ENCODE measurements at places on chromosomes 4 and X.
A peak's percentile ranks its signal among the peaks of the same experiment; 100 is the strongest.

- DNase-seq = no peak
Measured at GRCh38 chr4:1973661-1974060, 35.1 kb downstream of the NELFA start.

- no peak for DNase-seq
Measured at GRCh38 chr4:76257824-76258223, 6.3 kb downstream of the FAM47E start.

DNA sequence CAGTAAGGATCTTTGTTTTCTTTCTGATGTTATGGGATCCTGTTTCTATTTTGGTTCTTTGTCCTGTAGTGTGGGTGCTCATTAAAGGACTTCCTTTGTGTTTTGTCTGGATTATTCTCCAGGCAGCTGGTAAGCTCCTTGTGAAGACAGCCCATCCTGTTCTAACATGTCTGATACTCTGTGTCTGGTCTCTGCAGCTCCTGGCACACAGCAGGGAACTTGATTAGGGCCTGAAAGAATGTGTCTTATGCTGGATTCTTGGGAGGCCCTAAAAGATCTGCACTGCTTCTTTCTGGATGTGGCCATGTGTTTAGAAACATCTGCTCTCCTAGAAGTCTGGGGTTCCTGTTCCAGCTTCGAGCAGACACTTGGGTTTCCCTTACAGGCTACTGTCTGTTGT lies 38.1 kb upstream of the ATXN3L start:
- DNase-seq = peak; percentile 4

DNA sequence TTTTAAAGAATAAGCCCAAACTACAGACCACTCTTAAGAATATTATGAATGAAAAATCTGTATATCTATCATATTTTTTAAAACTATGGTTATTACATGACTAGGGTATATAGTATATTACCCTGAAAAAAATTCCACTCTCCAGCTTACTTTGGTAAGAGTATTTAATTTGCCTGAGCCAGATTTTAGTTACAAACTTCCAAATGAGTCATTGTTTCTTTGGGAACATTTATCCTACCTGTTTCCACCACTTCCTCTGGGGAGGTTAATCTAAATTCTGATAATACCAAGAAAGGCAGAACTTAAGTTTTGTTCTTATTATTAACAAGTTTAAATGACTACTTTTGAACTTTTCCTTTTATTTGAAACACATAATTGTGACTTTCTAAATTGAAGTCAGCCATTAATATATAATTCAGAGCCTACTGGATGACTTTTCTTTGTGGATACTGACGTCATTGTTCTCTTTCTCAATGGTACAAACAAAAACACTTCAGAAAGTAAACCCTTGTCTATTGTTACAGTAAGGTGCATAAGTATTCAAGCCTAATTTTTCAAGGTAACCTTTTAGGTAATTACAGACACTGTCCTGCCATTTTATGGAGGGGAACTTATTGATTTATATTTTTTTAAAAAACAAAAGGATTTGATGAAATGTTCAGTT lies 135.6 kb upstream of the TLL1 start:
- DNase-seq = no peak

DNA sequence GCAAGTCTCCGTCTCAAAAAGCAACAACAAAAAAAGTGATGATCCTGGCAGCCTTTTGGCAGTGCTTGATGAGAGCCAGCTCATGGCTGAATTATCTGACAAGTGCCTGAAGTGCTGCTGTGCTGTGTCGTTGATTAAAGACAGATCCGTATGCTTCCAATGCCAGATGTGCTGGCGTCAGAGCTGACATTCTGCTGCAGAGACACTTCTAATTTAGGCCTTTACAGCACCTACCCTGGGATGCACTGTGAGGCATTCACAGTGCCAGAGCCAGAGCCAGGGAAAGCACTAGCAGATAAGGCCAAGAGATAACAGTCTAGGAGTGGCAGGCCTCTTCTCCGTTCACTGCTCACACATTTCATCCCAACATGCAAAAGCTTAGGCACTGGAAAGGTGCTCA lies 995.5 kb downstream of the RAB28 start:
- DNase-seq = no peak

DNA sequence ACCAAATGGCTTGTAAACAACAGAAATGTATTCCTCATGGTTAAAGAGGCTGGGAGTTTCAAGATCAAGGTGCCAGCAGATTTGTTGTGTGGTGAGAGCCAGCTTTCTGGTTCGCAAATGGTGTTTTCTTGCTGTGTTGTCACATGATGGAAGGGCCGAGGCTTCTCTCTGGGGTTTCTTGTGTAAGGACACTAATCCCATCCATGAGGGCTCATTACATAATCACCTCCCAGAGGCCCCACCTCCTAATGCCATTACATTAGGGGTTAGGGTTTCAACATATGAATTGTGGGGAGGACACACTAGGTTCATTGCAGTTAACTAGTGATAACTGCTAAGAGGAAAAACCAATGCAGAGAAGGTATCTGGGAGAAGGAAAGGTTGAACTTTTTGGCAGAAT lies 103.5 kb upstream of the ENPEP start:
- no peak for DNase-seq

- DNase-seq = no peak
Measured at GRCh38 chrX:11336201-11336600, 43.0 kb downstream of the AMELX start.

GRCh38 chr4:69524706-69525105 lies 29.0 kb upstream of the UGT2B4 start:
- DNase-seq = no peak

GRCh38 chr4:144204431-144204830 lies 63.9 kb upstream of the GYPA start:
- DNase-seq = no peak

DNA sequence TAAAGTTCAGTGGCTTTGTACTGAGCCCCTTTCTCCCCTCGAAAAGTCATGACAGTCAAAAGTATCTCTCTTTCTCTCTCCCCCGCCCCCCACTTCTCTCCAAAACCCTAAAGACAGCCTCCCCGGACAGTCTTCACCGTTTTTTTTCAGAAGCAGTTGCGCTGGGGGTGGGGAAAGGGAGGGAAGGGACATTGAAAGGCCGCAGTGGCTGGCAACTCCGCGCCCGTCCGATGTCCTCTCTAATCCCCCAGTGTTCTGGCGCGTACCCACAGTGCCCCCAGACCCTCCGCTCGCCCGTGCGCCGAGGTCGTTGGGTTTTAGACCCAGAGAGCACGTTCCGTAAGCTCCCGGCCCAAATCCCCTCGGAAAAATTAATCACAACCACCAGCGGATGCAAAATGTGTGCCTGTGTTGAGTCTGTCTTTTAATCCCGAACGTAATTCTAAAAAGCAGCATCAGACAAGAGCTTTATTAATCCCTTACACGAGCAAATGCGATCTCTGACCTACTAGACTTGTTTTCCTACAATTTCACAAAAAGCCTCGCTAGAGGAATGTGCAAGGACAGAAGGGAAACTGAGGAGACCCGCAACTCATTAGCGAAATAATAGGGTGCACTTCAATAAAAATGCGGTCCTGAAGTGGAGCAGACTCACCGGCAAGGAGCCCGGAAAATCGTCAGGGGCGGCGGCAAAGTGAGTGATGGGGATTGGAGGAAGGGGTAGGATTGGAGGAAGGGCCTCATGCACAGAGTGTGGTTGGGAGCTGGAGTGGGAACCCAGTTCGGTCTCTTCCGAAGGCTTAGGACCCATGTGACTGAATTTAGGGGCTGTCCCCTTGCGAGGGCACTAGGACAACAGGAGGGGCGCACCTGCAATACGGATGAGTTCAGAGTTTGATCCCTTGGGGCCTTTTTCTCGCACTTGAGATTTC lies 12.2 kb upstream of the PRDM8 start:
- DNase-seq = no peak

GRCh38 chr4:125626946-125627345 lies 312.2 kb downstream of the FAT4 start:
- DNase-seq = no peak

- DNase-seq = no peak
Measured at GRCh38 chr4:159308566-159309340, 205.9 kb downstream of the RAPGEF2 start.

- peak; percentile 6 for DNase-seq
Measured at GRCh38 chr4:242121-242848, 63.0 kb downstream of the ZNF732 start.

- peak; percentile 58 for DNase-seq
Measured at GRCh38 chrX:110044346-110045249, 41.7 kb downstream of the TMEM164 start.

DNA sequence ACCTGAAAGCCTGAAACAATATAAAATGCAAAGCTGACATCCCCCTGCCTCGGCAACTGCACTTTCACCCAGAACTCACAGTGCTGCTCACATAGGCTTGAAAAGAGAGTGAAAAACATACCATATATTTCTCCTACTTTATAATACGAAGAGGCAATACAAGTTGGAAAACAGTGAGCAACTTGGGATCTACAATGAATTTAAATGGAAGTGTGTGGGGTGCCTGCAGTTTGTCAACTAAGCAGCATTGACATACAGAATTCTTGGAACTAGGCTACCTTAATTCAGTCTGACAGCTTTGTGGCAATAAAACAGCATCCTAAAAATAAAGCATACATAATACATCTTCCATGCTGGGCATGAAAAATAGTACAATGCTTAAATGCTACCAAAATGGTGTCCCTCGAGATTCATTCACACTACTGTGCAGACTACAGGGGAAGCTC lies 8.0 kb downstream of the GASK1B start:
- no peak for DNase-seq

GRCh38 chr4:4641661-4642495 lies 100.0 kb upstream of the STX18 start:
- DNase-seq = no peak

DNA sequence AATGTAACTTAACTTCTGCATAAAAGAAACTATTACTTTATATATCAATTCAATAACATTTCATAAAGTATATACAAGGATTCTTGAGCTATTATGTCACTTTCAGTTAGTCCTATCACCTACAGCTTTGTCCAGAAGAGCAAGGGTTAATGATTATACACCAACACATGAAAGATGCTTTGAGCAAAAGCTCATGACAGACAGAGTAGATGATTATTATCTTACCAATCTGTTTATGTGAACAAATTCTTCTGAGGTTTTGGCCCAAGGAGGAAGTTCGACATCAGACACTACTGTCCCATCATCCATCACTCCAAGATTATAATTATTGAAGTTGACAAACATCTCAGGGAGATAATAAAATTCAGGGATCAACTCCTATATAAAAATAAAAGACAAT lies 166.7 kb upstream of the MAB21L2 start:
- DNase-seq = no peak

DNA sequence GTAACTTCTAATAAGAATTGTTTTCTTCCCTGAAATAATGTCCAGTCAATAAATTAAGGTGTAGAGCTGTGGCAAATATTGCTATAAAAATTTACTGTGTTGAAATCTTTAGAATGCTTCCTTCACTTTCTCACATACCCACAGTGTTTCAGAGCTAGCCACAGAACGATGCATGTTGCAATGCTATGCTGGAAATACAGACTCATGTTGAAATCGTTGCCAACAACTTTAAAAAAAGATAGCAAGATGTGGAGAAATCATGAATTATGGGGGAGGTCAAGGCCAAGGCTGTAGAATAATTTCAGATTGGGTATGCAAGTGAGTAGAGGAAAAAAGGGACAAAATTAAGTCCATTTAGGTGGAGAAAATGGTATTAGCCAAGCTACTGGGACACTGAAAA lies 204.8 kb downstream of the VEGFC start:
- no peak for DNase-seq

- peak; percentile 67 for DNase-seq
Measured at GRCh38 chrX:71622576-71623450, 4.5 kb upstream of the CXCR3 start.

DNA sequence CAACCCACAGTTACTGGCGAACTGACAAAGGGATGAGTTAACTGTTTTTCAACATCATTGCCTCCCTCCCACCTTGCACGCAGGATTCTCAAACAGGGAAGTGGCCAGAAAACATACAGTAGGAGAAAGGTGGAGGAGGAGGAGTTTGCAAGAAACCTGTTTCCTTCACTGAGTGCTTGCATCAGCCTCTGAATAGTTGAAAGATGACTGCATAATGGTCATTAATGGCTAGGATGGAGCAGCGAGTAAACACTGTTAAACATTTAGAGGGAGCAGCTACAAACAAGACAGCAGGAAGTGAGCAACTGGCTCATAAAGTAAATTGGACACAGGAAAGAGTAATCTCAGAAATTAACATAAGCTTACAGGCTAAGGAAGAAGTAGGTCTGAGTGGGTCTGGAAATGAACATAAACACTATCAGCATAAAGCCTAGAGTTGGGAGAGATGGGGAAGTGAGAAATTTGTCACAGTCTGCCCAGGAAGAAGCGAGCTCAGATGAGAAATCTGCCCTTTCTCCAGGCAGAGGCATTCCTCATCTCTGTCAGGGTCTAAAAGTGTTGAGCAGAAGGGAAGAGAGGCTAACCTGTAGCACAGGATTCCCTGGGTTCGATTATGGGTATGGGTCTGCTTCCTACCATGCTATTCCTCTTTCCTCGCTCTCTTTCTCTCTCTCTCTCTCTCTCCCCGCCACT lies 38.6 kb downstream of the TRPC5OS start:
- no peak for DNase-seq

GRCh38 chrX:41384051-41384705 lies 50.2 kb downstream of the DDX3X start:
- DNase-seq = no peak

DNA sequence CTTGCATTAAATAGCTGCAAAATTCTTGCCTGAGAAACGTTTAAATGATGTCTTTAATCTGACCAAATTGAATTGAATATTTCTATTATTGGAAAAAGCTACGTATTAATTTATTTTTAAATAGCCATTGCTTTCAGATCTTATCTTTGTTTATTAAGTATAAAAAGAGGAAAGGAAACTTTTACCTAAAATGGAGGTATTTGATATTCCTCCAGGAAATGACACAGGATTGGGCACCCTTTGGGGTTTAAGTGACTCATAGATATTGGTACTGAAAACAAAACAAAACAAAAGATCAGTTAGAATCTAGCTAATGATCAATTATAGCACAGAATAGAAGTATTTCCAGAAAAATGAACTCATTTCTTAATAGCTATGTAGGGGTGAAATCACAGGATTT lies 34.1 kb downstream of the PLS3 start:
- DNase-seq = no peak

Measured in NCI-H446 (cell line).